HT-29 (cell line): ENCODE measurements at places on chromosomes 1 and 21. TPM values are rescaled to one million over a fixed set of nuclear protein-coding genes. Genes with fewer than 3 reads are reported as not detected.

- DNase-seq, result no peak
These were observed 54.9 kb downstream of the OLIG1 start for GRCh38 chr21:33124889-33125288.

DNA sequence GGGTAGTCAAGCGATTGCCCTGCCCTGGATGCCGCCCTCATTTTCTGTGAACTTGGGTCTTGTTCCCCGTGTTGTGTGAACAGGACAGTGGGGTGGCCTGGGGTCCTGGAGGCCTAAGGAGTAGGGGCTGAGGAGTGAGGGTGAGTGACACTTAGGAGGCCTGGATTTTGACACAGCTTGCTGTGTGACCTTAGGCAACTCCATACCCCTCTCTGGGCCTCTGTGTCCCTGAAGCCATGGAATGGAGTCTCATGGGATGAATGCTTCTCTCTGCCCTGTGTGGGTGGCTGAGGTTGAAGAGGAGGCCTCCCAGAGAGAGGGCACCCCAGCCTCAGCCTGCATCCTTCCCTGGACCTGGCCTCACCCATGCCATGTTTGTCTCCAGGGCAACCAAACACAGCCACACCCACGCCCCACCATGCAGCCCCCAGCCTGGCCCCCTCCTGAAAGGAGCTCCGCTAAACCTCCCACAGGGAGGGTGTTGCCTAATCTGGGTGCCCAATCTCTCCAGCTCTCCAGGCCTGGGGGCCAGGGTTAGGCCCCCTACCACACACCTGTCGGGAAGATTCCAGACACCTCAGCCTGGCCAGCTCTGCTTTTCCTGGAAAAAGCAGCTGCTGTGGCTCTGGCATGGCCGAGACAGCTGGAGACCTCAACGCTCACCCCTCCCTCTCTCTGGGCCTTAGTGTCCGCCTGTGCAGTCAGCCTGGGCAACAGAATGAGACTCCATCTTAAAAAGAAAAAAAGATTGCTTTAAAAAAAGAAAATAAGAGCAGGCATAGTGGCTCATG lies 9.9 kb downstream of the MYOM3 start:
- no peak for DNase-seq

- DNase-seq, result no peak
These were observed 164.8 kb downstream of the PATJ start for GRCh38 chr1:61907102-61907501.

DNA sequence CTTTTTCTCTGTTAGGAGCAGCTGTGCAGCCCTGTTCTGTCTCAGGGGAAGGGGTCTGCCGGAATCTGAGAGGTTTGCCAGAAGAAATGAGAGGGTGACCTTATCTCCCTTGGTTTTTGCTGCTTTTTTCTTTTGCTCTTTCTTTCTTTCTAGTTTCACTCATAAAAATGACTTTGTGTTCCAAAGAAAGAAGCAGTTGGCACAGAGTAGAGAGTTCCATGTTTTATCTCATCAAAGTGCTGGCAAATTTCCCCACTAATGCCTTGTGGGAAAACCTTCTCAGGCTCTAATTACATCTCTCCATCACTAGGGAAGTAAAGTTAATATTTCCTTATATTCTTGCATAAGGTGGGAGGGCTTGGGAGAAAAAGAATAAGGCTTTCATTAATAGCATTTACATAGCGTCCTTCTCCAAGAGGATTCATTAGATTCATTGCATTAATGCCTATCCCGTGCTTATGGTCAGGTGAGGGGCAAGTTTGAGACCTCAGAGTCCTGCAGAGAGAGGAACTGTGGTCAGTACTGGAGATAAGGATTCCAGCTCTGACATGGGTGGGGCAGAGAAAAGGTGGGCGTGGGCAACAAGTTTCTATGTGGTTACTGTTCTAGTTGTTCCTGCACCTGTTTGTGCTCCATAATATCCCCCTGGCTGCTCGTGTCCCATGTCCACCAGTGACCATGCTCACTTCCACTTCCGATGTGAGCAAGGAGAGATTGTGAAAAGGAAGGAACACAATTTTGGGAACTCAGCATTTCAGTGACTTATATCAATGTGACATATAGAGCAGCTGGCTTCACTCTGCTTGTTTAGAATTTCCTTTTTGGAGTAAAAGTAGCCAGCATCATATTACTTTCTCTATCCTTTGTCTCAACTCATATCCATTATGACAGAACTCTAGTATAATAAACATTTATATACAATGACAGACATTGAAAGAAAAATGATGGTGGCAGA lies 79.5 kb downstream of the DISC1 start:
- DNase-seq, result no peak

GRCh38 chr1:210447456-210448057 lies 118.9 kb downstream of the HHAT start:
- no peak for DNase-seq

- no peak for DNase-seq
These were observed 16.1 kb upstream of the ERI3 start for GRCh38 chr1:44371206-44371605.

GRCh38 chr1:20165522-20165951 lies 20.4 kb upstream of the UBXN10 start:
- DNase-seq, result peak; percentile 32

GRCh38 chr21:39763272-39763970 lies 18.4 kb downstream of the IGSF5 start:
- no peak for DNase-seq

DNA sequence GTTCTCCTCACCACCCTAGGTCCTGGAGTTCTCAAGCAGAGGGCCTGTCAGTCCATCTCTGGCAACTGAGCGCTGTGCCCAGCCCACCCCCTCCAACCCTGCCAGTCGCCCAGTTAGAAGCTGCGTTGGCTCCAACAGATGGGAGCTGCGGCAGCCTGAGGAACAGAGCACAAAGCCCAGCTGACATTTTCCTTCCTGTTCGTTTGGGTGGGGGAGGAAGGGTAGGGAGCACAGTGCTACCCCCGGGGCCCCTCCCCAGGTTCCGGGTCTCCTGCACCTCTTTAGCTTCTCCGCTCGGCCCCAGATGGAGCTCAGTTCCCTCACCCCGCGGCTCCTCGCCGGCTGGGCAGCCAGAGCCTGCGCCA lies 1.4 kb downstream of the LRRN2 start:
- no peak for DNase-seq

- peak; percentile 85 for DNase-seq
These were observed 1.2 kb downstream of the SLC6A9 start for GRCh38 chr1:44029911-44030604.

DNA sequence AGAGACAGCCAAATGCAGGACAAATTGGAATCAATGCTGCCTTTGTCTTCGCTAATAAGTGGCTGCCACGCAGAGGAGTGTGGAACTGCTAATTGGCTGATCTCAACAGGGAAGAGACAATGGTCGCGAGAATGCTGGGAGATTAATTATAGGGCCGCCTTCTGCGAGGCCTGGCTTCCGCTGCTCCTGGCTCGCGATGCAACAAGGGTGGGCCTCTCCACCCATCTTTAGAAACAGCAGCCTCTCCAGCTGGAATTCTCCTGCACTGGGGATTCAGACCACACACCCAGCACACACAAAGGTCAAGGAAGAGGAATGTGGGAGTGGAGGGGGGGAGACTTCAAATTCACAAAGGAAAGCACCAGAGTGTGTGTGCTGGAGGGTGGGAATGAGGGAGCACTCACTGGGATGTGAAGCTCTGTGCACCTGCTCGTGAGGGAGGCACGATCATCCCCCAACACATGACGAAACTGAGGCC lies 200.7 kb upstream of the GRIK3 start:
- DNase-seq, result no peak

GRCh38 chr21:29407571-29407970 lies 108.8 kb downstream of the BACH1 start:
- no peak for DNase-seq

DNA sequence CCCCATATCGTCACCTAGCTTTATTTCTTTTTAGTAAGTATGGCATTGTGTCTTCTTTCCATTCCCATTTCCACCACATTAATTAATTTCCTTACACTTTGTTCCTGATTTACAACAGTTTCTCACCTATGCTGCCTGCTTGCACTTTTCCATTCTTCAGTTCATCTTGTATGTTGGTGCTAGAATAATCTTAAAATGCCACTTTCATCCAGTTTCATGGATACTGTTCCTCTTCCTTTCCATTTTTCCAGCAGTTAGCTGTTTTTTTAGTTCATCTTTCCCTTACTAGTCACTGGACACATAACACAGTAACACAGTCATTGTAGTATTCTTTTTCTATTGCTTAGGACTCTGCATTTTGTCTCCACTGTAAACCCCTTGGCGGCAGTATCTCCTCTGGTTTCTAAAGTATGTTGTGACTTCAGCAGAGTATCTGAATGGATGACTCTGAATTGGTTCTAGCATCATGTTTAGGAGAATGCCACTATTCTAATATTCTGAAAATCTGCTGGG lies 2.1 kb downstream of the CDC7 start:
- no peak for DNase-seq

GRCh38 chr1:215665215-215665614 lies 98.1 kb downstream of the KCTD3 start:
- DNase-seq, result no peak

- no peak for DNase-seq
These were observed 314.3 kb downstream of the BACH1 start for GRCh38 chr21:29613021-29613420.

- DNase-seq, result no peak
These were observed 239.4 kb downstream of the PLPP3 start for GRCh38 chr1:56339786-56340465.

DNA sequence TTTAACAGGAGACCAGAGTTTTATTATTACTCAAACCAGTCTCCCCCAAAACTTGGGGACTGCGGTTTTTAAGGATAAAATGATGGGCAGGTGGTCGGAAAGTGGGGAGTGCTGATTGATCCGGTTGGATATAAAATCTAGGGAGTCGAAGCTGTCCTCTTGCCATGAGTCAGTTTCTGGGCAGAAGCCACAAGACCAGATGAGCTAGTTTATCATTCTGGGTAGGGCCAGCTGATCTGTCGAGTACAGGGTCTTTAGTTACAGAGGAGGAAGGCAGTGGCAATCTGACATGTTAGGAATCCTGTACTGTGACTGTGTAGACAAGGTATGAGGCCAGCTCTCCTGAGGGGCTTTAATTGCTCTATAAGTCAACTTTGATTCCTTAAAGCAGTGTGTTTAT lies 22.9 kb upstream of the FOXE3 start:
- no peak for DNase-seq

DNA sequence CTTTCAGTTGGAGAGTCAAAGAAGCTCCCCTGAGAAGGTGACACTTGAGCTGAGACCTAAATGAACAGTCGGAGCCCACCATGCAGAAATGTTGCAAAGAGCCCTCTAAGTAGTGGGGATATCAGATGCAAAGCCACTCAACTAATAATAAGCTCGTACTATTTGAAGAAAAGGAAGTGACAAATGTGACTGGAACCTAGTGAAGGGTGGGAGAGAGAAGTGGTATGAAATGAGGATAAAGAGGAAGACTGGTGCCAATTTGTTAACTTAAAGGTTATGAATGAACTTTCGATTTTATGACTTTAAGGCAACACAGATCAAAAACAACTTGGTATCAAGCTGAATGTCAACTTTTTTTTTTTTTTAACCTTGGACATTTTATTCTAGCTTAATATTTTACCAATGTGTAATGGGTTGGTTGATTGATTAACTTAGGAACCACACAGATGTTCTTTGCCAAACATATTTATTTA lies 14.7 kb downstream of the LYPLAL1 start:
- DNase-seq, result peak; percentile 45

DNA sequence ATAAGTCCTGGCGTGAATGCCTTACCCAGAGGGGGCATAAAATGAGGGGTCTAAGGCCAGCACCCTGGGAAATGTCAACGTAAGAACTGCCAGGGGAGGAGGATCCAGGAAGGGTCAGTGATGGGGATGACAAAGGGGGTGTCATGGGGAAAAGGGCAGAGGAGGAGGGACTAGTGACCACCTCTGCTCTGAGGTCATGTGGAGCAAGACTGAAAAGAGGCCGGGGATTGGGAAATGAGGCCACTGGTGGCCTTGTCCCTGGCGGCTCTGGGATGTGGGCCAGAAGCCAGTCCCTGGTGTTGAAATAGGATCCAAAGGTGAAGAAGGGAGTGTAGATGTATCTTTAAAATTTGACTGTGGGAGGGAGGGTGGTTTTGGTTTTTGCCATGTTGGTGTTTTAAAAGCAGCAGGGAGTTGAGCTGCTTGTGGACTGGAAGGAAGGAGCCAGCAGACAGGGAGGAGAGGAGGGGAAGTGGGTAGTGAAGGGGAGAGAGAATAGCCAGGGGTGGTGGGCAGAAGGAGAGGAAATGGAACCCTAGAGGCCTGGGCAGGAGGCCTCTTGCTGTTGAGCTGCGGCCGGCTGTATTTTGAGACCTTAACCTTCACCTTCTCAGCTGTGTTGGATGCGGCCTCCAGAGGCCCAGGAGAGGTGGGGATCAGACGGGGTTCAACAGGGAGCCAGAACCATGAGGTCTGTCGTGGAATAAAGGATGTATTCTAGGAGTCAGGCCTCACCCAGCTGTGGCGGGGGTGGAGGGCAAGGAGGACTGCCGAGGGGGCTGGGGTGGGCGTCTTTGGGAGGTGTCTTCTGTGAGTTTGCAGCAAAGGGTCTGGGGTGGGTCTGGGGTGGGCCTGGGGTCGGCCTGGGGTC lies 92.5 kb downstream of the DHRS3 start:
- DNase-seq, result peak; percentile 16

The GPR25 gene
- total RNA-seq, result not detected in 2 replicates

The LYPD8 gene
- 2.4 TPM in 1 of 2 replicates, not detected in the other for total RNA-seq

The PLCH2 gene
- total RNA-seq, result 3.1 and 5.3 TPM in 2 replicates

The HSF2BP gene
- 0.13 and 0.56 TPM in 2 replicates for total RNA-seq

The NUF2 gene
- 18.5 and 23.5 TPM in 2 replicates for total RNA-seq

The ADIPOR1 gene
- 105 and 117 TPM in 2 replicates for total RNA-seq

The SLC25A34 gene
- total RNA-seq, result 0.23 TPM in 1 of 2 replicates, not detected in the other

The TMEM269 gene
- 0.03 TPM in 1 of 2 replicates, not detected in the other for total RNA-seq
